NCI-H1436 (cell line): ENCODE measurements at places on chromosomes 4 and X.

DNA sequence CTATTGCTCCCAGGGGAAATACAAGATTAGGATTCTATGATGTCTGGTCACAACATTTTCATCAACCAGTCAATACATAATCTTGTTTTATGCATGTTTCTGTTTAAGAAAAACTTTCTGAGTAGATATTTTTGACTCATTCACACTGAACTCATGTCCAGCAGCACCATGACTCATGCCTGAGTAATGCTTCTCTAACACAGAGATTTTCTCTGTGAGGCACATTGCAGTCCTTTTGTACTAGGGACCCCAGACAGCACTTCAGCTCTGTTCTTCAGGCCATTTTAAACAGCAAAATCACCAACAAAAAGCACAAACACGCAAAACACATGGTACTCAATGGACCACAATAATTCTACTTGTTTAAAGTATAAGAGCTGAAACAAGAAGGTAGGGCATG, 83.6 kb downstream of the MXRA5 start:
- DNase-seq, result no peak

DNA sequence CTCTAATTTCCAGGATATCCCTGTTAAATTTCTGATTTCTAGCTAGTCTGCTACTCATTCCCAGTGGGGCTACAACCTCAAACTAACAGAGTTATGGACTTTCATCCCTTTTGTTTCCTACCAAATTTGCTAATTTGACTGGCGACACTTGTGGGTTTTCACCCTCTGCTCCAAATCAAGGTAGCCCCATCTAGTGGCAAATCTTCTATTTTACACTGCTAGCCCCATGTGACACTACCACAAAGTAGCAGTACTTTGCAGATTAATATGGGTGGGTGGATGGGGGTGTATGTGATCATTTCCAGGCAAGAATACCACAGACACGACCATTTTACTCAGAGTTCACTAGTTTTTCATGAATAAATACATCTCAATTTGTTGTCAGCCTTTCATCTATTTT, 150.3 kb downstream of the MSL3 start:
- DNase-seq, result peak; percentile 4

DNA sequence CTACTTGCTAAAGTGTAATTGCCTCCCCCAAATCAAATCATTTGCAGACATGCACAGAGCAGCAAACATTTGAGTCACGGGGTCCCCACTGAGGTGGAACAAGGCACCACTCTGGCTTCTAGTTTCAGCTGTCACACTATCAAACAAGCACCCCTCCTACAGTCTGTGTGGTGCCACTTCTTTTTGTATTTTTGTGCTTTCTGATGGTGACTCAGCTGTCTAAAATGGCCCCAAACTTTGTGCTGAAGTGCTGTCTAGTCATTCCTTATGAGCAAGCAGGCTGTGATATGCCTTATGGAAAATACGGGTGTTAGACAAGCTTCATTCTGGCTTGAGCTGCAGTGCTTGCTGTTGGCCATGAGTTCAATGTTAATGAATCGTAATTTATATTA, 15.4 kb downstream of the IGFBP7 start:
- no peak for DNase-seq

- no peak for DNase-seq
Observed at GRCh38 chr4:182809417-182810102, 107.6 kb downstream of the DCTD start.

GRCh38 chr4:125388613-125389012, 73.9 kb downstream of the FAT4 start:
- no peak for DNase-seq

- DNase-seq, result no peak
Observed at GRCh38 chr4:83259586-83259985, 25.0 kb downstream of the COQ2 start.

DNA sequence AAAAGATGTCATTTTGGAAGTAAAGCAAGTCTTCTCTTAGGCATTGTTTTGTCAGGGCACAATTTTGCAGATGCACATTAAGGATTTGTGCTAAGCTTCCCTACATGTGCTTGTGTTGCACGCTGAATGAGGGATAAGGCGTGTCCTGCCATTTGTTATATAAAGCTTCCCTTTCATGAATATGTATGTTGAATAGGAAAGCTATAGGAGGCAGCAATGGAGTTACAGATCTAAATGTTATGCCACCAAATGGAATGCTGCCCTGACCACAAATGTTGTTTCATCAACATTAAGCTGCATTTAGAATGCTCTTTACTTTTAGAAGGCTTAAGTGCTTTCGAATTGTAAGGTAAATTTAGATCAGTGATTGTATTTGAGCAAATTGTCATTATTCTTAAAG, 20.9 kb downstream of the SGMS2 start:
- DNase-seq, result no peak

GRCh38 chr4:188934320-188934962, 795.2 kb downstream of the TRIML1 start:
- no peak for DNase-seq

DNA sequence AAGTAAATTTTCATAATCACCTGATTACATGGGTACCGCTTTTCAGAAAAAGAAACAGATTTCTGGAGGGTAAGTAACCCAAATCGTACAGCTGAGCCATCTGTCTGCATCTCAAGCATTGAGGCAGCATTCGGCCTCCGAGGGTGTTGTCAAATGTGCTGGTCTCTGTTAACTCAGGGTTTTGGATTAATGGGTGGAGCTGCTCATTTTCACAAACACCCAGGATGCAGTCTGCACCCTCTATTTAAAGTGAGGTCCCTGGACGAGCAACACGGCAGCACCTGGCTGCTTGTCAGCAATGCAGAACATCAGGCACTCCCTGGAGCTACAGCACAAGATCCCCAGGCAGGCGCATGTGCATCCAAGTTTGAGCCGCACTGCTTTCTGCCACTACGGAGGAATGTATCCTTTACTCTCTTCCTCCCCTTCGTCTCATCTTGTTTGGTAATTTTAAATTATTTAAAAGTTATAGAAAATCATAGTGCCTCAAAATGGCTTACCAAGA, 24.7 kb upstream of the NAP1L5 start:
- DNase-seq, result no peak

- DNase-seq, result no peak
Observed at GRCh38 chrX:20244931-20245330, 21.8 kb downstream of the RPS6KA3 start.

GRCh38 chr4:3848323-3848722, 82.1 kb downstream of the ADRA2C start:
- DNase-seq, result no peak

- no peak for DNase-seq
Observed at GRCh38 chrX:94400488-94400887, 726.5 kb downstream of the FAM133A start.

DNA sequence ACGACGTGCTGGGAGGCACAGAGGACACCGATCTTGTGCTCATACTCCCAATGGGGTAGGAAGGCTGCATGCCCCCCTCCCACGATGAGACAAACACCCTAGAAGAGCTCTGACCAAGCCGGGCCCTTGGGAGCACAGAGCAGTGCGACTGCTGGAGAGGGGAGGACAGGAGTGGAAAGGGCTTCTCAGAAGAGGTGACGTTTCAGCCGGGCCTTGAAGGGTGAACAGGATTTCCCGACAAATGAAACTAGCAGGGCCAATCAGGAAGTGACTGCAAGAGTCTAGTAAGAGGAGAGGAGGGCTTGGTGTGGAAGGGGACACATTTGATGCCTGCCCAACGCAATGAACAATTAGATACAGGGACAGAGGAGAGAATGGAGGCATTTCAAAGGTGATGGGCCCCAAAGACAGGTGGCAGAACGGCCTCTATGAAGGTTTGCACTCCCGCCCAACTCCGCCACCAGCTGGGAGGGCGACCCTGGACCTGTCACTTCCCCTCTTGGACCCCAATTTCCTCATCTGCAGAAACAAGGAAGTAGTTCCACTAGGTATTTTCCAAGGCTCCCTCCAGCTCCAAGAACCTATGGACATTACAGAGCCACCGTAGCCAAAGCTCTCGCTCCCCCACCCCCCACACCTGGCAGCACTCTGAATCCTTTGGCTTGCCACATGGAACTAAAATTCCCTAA, 3.9 kb downstream of the HCFC1 start:
- DNase-seq, result no peak
